ENCODE measurements at places on chromosomes 13 and 19.

DNA sequence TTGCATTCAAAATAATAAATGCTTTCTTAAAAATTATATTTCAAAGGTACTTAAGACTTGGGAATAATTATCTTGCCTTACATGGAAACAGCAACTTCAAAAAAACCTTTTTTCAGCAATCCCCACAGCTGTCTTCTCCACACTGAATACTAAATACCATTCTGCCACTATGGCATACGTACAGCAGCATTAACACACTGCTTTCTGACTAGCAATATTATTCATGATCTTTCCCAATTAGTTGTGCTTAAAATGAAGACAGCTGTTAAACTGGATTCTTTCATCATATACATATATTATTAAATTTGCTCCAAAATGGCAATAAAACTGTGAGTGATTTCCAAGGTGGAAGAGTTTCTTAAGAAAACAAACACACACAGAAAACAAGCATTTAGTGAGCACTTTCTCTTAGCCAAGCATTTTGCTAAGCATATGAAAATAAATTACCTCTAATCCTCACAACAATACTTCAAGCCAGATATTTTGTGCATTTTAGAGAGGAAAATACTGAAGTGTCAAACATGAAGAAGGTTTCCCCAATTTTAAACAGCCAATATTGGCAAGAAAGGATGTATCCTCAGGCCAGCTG lies 609.5 kb downstream of the SLITRK1 start:
- no peak for DNase-seq

GRCh38 chr13:48775285-48775684 lies 121.6 kb downstream of the CYSLTR2 start:
- no peak for DNase-seq

GRCh38 chr13:22837980-22838647 lies 342.7 kb upstream of the SGCG start:
- DNase-seq, result no peak

- DNase-seq, result no peak
Measured at GRCh38 chr19:3046698-3047495, 15.4 kb downstream of the TLE5 start.

DNA sequence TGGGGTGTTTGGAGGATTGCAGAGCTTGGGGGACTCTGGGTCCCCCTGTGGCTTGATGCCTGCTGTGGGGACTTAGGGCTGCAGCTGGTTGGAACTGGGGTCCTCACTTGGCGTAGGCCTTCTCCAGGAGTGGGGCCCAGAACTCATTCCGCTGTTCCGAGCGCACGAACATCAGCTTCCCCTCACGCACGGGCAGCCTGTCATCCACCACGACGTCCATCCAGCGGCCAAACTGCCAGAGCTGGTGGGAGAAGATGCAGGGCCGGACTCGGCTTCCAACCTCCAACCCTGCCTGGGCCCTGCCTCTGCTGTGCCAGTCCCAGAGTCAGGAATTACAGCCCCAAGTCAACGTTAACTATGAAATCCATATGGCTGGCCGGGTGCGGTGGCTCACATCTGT lies 2.6 kb downstream of the CAPN12 start:
- DNase-seq, result no peak

GRCh38 chr19:18176367-18177310 lies 3.0 kb downstream of the IFI30 start:
- DNase-seq, result no peak

DNA sequence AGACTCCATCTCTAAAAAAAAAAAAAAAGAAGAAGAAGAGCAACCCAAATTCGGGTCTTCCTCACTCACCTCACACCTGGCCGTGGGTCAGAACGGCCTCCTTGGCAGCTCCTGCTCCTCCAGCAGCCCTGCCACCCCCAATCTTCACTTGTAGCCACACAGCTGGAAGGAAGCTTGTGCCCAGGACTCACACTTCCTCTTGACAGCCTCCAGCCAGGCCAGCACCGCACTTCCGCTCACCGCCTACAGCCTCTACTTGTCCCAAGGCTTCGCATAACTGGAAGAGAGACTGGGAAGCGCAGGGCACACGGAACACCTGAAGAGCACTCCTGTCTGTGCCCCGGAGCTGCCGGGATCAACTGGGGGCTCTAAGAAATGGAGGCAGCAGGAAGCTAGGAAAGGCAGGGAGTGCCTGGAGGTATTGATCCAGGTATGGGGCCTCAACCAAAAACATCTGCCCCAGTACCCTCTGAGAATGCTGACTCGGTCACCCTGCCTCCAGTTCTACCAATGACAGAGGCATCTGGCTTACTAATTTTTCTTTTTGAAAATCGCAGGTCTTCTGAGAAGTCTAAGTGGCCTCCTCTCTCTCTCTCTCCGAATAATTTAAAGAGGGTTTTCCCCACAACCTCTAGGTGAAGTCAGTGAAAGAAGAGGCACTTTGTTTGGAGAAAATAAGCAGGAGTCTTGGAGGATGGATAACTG lies 31.1 kb upstream of the ATP12A start:
- no peak for DNase-seq

DNA sequence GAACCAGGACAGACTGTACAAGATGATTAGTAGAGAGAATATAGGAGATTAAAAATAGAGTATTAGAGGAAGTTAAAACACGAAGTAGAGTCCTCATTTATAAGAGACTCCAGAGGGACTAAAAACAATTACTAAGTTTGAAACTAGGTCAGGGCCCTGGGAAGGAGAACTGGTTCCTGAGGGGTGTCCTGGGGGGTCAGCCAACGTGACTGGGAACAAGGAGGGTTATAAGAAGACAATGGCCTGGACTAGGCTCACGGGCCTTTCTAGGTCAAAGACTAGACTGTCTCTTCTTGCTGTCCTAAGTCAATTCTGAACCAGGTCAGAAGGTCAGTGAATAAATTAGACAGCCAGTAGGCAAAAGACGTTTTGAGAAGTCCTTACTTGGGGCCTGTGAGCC lies 165.3 kb downstream of the IER2 start:
- no peak for DNase-seq

- no peak for DNase-seq
Measured at GRCh38 chr19:44553478-44554171, 24.1 kb upstream of the CEACAM20 start.

- no peak for DNase-seq
Measured at GRCh38 chr19:47529018-47529742, 14.3 kb upstream of the NAPA start.

GRCh38 chr13:45086484-45086883 lies 33.8 kb upstream of the GTF2F2 start:
- DNase-seq, result no peak

DNA sequence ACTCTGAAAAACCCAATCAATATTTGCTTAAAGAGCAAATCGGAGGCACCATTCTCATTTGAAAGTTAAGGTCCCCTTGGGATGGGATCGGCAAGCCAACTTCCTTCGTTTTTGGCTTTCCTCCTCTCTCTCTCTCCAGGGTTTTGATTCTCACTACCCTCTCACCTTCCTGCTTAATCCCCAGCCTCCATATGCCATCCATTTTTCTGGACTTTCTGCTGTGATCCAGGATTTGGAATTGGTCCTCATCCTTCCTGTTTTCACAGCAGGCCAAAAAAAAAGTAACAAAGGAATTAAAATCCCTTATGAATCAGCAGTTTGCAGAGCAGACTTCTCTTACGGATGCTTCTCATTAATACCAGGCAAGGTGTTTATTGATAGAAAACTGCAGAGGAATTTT lies 283.1 kb upstream of the TMTC4 start:
- no peak for DNase-seq

- DNase-seq, result no peak
Measured at GRCh38 chr19:4624733-4625362, 14.5 kb upstream of the TNFAIP8L1 start.

DNA sequence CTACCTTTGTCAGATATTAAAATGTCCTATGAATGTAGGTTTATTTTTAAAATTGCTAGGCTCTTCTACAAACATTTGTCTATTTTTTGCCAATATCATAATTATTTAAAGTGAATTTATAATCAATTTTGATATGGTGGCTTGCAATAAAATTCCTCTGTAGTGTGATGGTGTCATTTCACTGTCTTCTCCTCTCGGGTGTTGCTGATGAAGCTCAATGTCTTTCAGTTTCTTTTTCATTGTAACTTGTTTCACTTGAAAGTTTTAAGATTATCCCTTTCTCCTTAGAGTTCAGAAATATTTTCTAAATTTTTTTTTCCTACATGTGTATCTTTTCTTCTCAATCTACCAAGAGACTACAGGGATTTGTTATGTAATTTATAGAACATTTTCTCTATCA lies 267.1 kb upstream of the EDNRB start:
- DNase-seq, result no peak

- DNase-seq, result no peak
Measured at GRCh38 chr13:52348983-52349780, 56.8 kb downstream of the THSD1 start.

DNA sequence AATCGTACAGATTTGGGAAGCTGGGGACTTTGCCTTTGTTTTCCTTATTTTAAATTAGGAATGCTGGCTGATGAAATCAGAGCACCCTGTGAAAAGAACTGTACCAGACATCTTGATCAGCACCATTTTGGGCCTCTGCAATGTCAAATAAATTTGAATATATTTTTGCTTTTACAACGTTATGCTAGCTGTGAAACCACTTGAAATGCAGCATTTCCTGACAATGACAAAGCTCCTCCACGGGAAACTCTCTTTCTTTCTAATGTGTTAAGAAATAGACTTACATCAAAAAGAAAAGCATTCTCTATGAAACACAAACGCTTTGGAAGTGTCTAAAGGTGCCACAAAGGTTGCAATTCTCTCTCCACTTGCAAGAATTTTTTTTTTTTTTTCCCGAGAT lies 47.1 kb upstream of the MAP3K10 start:
- no peak for DNase-seq

DNA sequence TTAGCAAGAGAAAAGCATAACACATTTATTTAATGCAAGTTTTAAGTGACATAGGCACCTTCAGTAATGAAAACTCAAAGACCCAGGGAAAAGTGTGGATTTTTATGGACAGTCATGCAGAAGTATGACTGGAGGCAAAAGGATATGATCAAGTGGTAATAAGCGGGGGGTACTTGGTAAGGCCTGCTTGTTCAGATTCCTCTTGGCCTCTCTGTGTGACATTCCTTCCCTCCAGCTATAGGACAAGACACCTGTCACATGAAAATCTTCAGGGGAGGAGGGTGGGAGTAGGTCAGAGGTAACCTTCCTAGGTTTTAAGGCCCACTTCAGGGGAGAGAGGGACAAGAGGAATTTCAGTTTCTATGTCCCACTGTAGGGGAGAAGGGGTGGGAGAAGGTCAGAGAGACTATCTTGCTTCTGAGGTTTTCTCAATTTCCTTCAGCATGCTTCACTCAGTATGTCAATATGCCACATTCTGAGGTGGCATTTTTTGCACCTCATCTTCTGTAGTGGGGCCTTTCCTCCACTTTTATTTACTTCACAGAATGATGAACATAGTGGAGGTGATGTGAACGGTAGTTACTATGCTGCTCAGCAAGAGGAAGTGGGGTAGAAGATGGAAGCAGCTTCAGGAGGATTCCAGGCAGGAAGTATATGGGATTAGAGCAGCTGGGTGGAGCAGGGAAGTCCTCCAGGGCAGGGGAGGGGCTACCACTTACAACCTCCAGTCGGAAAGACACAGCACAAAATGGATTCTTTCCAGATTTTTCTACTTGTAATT lies 73.2 kb upstream of the RFC3 start:
- no peak for DNase-seq

DNA sequence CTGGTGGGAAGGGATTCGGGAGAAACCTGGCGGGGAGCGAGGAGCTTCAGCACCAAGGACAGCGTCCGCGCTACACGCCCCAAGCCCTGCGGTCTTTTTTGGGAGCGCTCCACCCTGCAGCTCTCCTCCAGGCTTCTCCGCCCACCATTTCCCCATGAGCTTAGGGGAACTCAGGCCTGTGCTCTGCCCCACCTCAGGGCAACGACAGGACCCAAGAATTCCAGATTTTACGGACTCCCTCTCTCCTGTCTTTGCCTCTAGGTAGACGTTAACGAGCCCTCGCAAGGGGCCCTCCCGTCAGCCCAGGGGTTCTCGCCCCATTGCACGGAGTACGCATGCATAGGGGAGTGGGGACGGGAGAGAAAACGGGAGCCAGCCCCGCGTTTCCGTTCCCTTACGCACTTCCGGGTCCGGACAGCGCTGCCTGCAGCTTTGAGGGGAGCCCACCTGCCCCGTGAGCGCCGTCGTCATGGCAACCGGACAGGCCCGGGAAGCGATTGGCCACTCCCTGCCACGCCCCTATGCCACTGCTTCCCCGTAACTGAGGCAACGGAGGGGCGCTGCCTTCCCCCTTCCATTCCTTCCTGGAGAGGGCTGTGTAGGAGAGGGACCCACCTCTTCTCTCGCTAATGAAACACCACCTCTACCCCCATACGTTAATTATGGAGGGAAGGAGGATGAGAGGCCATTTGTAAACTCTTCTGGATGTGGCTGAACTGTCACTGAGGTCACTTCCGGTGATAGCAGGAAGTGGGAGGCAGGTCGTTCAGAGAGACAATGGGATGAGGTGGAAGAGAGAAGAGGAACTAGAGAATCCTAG lies 20.8 kb downstream of the NOVA2 start:
- DNase-seq, result no peak

All from activated T-cell treated with anti-CD3 and anti-CD28 coated beads for 4 hours (primary cell).